ENCODE measurements at places on chromosomes 4 and X. TPM values are rescaled to one million over a fixed set of nuclear protein-coding genes. Genes with fewer than 3 reads are reported as not detected.

Gene FAM149A
- 1.1 TPM for total RNA-seq

Gene IL13RA2
- total RNA-seq, result not detected

Gene CNGA1
- total RNA-seq, result not detected

Gene DCTD
- 86.5 TPM for total RNA-seq

Gene MAGEC1
- total RNA-seq, result not detected

All from A549 treated with Hydrocortisone at 1 μM for 4 hours (cell line).